ENCODE measurements at places on chromosomes 1 and 21.

GRCh38 chr1:64403331-64403730, 66.6 kb upstream of the CACHD1 start:
- DNase-seq, result no peak

DNA sequence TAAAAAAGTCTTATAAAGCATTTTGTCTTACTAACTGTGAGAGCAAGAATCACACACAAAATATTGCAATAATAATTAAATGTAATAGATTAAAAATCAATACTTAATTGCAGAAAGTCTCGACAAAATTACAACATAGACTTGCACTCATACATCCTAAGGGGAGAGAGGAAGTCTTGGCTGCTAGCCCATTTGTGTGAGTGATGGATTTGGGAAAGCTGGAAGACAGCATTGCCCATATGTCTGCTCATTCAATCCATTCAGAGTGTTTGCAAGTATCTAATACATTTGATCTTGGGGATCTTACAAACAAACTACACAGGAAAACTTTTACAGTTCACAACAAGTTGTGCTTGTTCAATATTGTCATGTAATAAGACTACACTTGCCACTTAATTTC, 140.5 kb downstream of the COL11A1 start:
- no peak for DNase-seq

GRCh38 chr1:110594456-110595352, 11.5 kb downstream of the KCNA2 start:
- no peak for DNase-seq

GRCh38 chr1:18158714-18159113, 51.1 kb downstream of the IGSF21 start:
- DNase-seq, result no peak

GRCh38 chr1:95506736-95507414, 272.9 kb downstream of the RWDD3 start:
- DNase-seq, result no peak

DNA sequence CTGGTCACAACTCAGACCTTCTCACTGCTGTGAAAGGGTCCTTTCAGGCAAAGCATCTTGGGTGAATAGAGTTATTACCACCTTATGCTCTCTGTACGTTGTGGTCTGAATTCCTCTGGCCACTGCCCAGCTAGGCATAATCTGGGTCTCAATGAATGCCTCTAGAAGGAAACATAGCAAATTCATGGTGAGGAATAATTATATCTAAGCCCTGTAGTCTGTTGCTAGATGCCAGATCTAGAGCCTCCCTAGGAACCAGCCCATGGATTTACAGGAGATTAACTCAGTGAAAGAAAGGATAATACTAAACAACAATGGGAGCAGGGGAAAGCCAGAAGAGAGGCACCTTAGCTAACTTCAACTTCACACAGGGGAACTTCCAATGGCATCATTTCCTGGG, 2.4 kb upstream of the COL11A1 start:
- DNase-seq, result no peak

- DNase-seq, result no peak
Observed at GRCh38 chr1:8047686-8048445, 21.8 kb upstream of the ERRFI1 start.

GRCh38 chr1:173496757-173497320, 19.7 kb downstream of the PRDX6 start:
- no peak for DNase-seq

DNA sequence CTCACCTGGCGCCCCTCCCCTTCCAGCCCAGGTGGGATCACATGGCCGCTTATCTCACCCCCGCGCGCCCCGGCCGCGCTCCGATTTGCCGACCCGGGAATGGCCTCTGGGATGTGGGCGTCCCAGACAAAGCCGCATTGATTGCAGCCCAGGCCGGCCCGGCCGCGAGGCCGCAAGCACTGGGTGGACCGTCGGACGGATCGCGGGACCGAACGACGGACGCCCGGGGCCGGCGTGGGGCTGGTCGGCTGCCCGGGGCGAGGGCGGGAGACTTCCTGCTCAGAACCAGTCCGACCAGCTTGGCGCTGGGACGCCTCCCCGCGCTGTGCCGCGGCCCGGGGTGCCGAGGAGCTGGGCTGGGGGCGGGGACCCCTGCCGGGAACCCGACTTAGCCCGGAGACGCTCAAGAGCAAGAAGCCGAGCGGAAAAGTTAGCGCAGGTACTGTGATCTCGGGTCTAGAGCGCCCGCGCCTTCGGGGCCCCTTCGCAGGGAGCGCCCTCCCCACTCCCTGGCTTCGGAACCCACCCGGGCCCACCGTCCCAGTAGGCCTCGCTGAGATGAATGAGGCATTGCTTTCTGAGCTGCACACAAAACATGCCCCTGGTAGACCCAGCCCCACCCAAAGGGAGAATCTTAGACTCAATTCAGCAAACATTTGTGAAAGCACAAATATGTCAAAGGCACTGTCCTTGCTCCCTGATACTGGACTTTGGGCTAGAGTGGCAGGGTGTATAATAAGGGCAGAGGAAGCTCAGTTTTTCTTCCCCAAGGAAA, 415 bp upstream of the LAD1 start:
- no peak for DNase-seq

DNA sequence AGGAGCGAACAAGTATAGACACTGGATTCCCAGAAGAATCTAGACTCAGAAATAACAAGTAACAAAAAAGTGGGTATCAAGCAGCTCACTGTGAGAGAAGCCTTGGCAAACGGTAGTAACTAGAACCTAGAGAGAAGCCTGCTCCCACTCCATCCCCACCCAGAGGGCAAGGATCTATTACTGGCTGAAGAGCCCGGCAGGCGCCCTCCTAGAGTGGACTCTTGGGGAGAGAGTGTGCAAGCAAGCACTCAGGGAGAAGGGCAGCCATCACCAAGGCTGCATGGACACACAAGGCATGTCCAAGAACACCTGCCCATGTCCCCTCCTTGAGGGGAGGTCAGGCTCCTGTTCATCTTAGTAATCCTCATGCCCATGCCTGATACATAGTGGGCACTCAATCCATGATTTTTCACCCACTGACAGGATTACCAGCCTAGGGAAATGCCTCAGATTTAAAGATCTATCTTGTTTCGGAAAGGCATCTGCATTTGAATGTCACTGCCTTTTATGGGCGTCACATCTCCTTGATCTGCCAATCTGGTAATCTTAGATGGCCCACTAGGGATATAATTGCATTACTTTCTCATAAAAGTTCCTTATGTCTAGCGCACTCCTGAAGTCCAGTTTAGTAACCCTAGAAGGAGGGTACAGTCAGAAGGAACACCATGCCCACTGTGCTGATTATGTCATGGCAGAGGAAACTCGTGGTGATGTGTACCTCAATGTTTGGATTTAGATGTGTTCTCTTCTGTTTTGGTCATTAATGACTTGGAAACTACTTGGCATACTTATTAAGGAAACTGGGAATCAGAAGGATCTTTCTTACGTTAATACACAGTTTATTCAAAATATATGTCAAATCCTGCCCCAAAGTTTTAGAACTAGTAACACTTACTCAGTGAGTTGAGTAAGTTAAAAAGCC, 14.4 kb downstream of the CNN3 start:
- DNase-seq, result no peak

- DNase-seq, result no peak
Observed at GRCh38 chr1:154994269-154994587, 842 bp downstream of the LENEP start.

GRCh38 chr1:61732726-61733125, 7.8 kb upstream of the TM2D1 start:
- no peak for DNase-seq

DNA sequence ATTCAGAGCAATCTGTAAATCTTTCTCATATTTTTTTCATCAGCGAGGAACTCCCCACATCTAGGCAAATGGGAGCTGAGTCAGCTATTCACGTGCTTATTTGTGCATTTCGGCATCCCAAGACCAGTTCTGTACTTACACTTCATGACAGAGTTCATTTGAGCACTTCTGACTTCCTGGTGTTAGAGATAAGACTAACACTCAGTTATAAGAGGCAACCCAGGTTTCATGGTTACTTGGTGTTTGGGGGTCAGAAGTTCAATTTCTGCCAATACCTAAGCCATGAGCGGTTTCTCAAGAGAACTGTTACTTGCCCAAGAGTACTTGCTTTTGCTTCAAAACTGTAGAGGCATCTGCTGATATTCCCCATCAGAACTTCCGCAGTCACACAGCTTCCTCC, 24.1 kb upstream of the DESI2 start:
- DNase-seq, result no peak

DNA sequence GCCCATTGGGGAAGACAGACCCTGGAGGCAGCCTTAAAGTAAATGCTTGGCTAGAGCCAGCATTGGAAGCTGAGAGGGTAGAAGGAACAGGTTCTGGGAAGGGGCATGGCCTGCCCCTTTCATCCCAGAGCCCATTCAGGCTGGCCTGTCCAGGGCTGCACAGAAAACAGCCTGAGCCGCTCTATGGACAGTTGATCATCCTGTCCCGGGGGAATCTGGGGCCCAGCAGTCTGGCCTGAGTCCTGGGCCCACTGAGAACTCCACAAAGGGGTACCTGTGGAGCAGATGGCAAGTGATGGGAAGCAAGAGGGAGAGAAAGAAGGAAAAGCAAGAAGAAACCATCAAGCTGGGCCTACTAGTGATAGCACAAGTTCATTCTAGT, 13.2 kb downstream of the TMEM81 start:
- no peak for DNase-seq

DNA sequence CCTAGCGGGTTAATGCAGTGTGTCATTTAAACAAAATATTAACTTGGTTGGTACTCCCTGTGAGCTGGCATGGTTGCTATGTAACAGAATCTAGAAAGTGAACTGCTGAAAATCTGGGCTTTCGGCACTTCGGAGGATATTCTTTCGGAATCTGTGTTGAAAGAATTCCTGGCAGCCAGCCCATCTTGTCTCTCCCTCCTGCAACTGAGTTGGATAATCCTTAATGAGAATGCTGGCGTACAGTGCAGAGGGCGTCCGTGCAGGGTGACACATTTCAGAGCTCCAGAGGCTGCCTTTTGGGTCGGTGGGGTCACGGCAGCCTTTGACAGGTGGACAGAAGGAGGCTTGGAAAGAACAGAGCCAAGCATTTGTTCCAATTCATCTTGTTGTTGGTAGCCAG, 3.7 kb downstream of the KAZN start:
- no peak for DNase-seq

- no peak for DNase-seq
Observed at GRCh38 chr1:78176448-78176847, 130.7 kb downstream of the GIPC2 start.

GRCh38 chr1:71242239-71242638, 161.4 kb upstream of the ZRANB2 start:
- DNase-seq, result no peak

DNA sequence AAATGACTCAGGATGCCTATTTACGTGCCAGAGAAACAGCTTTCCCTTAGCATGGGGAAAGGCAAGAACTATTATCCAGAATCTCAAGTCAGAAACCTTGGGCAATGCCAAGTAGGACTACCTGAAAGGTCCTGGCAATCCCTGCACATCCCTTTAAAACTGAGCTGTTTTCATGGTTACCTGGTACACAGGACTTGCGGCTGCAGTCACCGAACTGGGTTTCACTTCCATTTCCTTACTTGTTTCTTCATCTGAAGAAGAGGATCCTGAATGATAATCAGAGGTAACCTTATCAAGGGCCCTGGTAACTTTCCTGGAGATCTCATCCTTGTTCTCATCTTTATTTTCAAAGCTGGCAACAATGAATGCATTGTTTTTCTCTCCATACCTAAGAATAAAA, 14.3 kb downstream of the BTG3 start:
- DNase-seq, result no peak

GRCh38 chr1:110565565-110565964, 40.6 kb downstream of the KCNA2 start:
- DNase-seq, result no peak

DNA sequence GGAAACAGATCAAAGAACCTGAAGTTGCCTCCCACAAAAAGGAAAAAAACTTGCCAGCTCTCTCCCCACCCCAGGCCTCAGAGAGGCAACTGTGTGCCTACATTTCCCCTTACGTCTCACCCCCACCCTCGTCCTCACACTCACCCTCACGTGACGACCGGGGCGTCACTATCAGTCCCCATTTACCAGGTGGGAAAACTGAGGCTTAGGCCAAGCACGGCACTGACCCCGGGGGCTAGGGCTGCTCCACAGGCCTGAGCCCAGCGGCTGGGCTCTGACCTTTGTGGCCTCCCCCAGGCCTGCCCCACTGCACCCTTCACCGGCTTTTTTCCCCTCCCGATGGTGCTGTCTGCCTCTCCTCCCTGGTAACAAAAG, 51.5 kb upstream of the RUNX3 start:
- no peak for DNase-seq

GRCh38 chr1:183227422-183228346, 41.6 kb downstream of the LAMC2 start:
- DNase-seq, result no peak

DNA sequence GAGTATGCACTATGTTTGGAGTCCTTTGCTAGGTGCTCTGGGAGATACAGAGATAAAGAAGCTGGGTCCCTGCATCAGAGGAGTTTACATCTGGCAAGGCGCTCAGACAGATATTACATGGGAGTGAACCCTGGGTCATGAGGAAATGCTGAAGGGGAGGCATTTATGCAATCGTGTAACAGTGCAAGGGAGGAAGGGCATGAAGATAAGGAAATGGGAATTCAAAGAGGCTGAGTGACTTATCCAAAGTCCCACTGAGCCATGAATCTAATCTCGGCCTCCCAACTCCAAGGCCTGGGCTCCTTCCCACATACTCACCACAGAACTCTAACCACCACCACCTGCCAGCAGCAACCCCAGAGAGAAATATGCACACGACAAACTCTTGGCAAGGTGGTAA, 51.6 kb downstream of the FAM163A start:
- DNase-seq, result no peak

- DNase-seq, result no peak
Observed at GRCh38 chr1:61428146-61428545, 296.8 kb downstream of the TM2D1 start.

DNA sequence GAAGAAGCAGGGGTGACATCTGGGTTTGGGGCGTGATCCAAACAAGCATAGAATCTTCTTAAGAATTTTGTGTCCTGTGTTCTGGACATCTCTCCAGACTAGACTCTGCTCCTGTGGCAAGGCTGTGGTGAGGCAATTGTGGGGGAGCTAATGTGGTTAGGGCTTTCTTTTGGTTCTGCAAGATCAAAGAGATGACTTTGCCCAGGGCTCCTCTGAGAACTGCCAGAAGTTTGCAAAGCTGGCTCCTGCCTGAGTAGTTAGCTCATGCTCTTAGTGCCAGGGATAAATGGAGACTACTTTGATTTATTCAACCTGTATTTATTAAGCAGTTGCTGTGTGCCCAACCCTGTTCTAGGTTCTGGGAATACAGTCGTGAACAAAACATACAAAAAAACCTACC, 34.0 kb upstream of the CRNN start:
- DNase-seq, result no peak

Data from esophagus squamous epithelium (tissue), 5 donors.